ENCODE measurements at places on chromosomes 2 and 18. TPM values are rescaled to one million over a fixed set of nuclear protein-coding genes. Genes with fewer than 3 reads are reported as not detected.

GRCh38 chr2:126657148-126657635 is 1.2 kb downstream of the GYPC start:
- no peaks in the 10 kb centered on the region for H3K27me3 ChIP-seq
- DNase-seq, result peak; percentile 74
- H3K36me3 ChIP-seq, result peaks cover 40% of the 10 kb centered on the region
- H3K27ac ChIP-seq, result peak overlapping the region; percentile 99

DNA sequence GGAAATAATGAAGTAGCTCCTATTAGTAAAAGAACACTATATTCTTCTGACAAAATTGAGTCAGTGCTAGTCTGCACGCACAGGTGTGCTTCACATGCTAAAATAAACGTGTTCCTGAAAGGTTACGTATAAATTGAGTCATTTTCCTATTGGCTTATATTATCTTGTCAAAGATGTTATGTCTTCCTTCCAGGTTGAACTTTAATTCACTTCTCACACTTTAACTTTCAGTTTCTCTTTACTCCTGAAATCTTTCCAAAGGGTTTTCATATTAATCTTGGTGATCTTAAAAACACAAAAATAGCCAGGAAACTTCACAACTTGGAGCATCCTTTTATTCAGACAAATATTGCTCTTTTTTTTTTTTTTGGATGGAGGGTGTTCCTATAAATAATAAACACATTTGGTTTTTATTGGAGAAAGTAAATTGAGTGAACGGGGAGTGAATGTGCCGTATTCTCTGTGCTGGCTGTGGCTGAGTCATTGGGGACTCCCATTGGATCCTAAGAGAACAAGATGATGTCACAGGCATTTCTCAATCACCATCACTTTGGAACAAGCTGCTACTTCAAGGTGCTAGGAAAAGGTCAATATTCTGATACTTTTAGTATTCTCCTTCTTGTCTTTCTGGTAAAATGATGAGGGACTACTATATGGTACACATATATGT is 150.2 kb upstream of the SPATS2L start:
- no peaks in the 10 kb centered on the region for H3K36me3 ChIP-seq
- peaks cover 4% of the 10 kb centered on the region for H3K27me3 ChIP-seq
- H3K4me1 ChIP-seq, result no peaks in the 10 kb centered on the region

DNA sequence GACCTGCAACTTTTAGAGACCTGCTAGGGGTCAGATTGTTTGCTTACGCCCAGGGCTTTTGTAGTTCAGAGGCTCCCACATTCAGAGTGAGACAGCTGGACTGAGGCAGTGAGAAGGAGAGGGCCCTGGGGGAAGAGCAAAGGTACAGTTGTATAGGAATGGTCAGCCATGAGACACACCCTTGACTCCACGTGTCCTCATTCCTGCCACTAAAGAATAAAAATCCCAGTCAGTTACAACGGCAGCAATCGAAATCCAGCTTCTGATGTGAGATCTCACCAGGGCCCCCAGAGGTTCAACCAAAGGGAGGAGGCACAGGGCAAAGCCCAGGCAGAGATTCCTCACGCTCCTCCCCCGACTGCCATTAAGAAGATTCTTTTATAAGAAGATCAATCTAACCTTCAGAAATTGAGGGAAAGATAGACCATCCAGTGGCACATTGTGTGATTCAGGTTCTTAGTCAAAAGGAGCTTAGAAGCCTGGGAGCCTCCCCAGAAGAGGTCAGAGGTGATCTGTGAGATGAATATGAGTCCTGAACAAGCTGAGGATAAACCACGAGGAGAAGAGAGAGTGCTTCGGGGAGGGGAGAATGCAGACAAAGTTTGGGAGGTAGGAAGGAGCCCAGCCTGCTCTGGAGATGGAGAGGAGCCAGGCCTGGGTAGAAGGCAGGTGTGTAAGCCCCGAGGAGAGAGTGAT is 317.0 kb downstream of the CYP26B1 start:
- H3K27me3 ChIP-seq, result no peaks in the 10 kb centered on the region
- no peak overlapping the region for H3K4me3 ChIP-seq
- H3K4me1 ChIP-seq, result no peaks in the 10 kb centered on the region

DNA sequence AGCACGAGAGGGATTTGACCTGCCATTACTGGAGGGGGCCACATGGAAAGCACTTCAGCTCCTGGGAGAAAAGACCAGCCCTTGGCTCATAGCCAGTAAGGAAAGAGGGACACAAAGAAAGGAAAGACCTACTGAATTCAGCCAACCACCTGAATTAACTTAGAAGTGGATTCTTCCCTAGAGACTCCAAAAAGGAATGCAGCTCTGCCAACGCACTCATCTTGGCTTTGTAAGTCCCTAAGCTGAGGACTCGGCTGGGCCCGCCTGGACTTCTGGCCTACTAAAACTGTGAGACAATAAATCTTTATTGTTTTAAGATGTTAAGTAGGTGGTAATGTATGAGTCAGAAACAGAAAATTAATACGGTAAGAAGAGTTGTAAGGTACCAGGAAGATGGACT is 11.5 kb downstream of the ATF2 start:
- H3K36me3 ChIP-seq, result peaks cover 13% of the 10 kb centered on the region
- no peak overlapping the region for H3K27ac ChIP-seq
- H3K4me1 ChIP-seq, result peaks cover 43% of the 10 kb centered on the region

DNA sequence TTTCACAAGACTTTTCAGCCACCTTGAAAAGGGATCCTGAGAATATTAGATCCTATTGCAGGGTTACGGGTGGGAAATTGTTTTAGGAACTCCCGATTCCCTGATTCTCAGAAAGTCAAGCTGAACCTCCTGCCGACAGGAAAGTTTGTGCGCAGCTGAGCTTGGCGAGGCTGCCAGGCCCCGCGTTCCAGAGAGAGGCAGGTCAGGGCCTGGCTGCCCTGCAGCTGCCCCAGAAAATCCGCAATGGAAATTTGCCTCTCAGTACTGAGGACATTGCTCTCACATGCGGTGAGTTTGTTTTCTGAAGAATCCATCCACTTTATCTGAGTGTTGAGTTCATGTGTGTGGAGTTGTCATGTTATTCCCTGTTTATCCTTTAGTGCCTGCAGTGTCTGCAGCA is 144.2 kb downstream of the RTP5 start:
- H3K27me3 ChIP-seq, result no peaks in the 10 kb centered on the region
- no peak overlapping the region for H3K27ac ChIP-seq
- no peak overlapping the region for H3K4me3 ChIP-seq
- H3K36me3 ChIP-seq, result no peaks in the 10 kb centered on the region

GRCh38 chr2:191302459-191303139 is 57.4 kb downstream of the MYO1B start:
- H3K4me1 ChIP-seq, result no peaks in the 10 kb centered on the region
- H3K36me3 ChIP-seq, result no peaks in the 10 kb centered on the region
- H3K27me3 ChIP-seq, result no peaks in the 10 kb centered on the region
- no peak overlapping the region for H3K4me3 ChIP-seq

DNA sequence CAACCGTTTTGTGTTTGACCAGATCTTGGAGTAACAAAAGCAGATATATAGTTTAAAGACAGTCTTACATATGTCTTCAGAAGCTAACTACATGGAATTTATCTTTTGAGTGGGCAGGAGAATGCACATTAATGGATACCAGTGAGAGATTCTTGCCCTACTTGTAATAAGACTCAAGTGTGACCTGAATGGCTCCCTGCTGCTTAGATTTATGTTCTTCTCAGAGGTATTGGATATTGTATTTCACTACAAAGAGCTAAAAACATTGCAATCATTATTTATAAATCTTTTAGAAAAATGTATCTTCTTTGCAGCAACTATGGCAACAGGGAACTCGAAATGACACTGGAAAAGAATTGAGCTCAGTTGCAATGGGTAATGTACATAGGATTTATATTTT is 227.7 kb downstream of the LRRTM4 start:
- H3K27me3 ChIP-seq, result no peaks in the 10 kb centered on the region
- H3K36me3 ChIP-seq, result no peaks in the 10 kb centered on the region
- no peaks in the 10 kb centered on the region for H3K4me1 ChIP-seq
- no peak overlapping the region for H3K27ac ChIP-seq

GRCh38 chr2:22290302-22290701 is 1094.7 kb upstream of the KLHL29 start:
- no peaks in the 10 kb centered on the region for H3K4me1 ChIP-seq
- no peaks in the 10 kb centered on the region for H3K36me3 ChIP-seq
- H3K27ac ChIP-seq, result no peak overlapping the region
- H3K4me3 ChIP-seq, result no peak overlapping the region
- DNase-seq, result no peak
- no peaks in the 10 kb centered on the region for H3K27me3 ChIP-seq

- H3K27ac ChIP-seq, result no peak overlapping the region
- H3K4me3 ChIP-seq, result no peak overlapping the region
- no peaks in the 10 kb centered on the region for H3K4me1 ChIP-seq
- H3K27me3 ChIP-seq, result no peaks in the 10 kb centered on the region
- no peaks in the 10 kb centered on the region for H3K36me3 ChIP-seq
Measured at GRCh38 chr18:78895207-78896001, 84.2 kb upstream of the SALL3 start.

GRCh38 chr2:169118060-169118459 is 48.7 kb downstream of the DHRS9 start:
- peaks cover 8% of the 10 kb centered on the region for H3K27me3 ChIP-seq
- H3K27ac ChIP-seq, result no peak overlapping the region
- DNase-seq, result no peak

- no peak overlapping the region for H3K27ac ChIP-seq
- H3K36me3 ChIP-seq, result no peaks in the 10 kb centered on the region
- no peaks in the 10 kb centered on the region for H3K4me1 ChIP-seq
- no peak for DNase-seq
- no peak overlapping the region for H3K4me3 ChIP-seq
- peaks cover 7% of the 10 kb centered on the region for H3K27me3 ChIP-seq
Measured at GRCh38 chr2:226233388-226233787, 566.2 kb downstream of the IRS1 start.

GRCh38 chr2:155412598-155412997 is 714.1 kb downstream of the KCNJ3 start:
- H3K36me3 ChIP-seq, result no peaks in the 10 kb centered on the region
- H3K27ac ChIP-seq, result no peak overlapping the region
- no peaks in the 10 kb centered on the region for H3K4me1 ChIP-seq
- no peaks in the 10 kb centered on the region for H3K27me3 ChIP-seq
- no peak for DNase-seq
- no peak overlapping the region for H3K4me3 ChIP-seq

GRCh38 chr18:13564579-13564978 is 161.8 kb downstream of the FAM210A start:
- H3K4me1 ChIP-seq, result peaks cover 81% of the 10 kb centered on the region
- no peak overlapping the region for H3K4me3 ChIP-seq
- peak overlapping the region; percentile 9 for H3K27ac ChIP-seq
- peaks cover 5% of the 10 kb centered on the region for H3K36me3 ChIP-seq
- no peak for DNase-seq

DNA sequence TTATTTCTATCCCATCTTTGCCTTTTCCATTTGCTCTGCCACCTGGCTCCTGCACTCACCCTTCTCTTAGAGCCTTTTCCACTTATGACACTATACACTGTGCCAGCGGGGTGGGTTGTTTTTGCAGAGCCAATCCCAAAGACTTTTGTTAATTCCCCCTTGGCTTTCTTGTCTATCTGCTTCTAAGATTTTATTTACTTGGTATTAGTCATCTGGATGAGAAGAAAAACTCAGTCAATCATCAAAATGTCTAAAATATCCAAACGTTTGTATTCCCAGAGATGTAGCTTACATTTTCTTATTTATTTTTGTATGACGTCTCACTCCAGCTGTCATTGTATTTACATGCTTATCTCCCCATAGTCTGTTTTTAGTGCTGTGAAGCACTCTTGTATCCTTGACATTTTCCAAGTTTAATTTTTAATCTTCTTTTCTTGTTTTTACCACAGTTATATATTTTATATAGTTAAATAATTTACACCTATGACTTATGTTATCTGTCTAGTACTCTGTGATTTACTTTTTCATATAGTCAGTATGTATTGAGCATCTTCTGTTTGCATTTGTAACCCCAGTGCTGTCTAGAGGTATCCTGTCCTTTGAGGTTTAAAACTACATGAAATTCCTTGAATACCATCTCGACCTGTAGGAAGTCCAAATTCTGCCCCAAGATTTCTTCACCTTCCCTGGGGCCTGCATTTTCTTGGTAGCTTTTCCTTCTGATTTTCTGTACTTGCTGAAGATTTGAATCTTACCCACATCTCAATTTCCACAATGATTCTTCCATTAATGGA is 55.1 kb downstream of the COL4A3 start:
- DNase-seq, result no peak
- H3K27me3 ChIP-seq, result no peaks in the 10 kb centered on the region
- H3K4me3 ChIP-seq, result no peak overlapping the region
- no peaks in the 10 kb centered on the region for H3K36me3 ChIP-seq
- H3K4me1 ChIP-seq, result no peaks in the 10 kb centered on the region

DNA sequence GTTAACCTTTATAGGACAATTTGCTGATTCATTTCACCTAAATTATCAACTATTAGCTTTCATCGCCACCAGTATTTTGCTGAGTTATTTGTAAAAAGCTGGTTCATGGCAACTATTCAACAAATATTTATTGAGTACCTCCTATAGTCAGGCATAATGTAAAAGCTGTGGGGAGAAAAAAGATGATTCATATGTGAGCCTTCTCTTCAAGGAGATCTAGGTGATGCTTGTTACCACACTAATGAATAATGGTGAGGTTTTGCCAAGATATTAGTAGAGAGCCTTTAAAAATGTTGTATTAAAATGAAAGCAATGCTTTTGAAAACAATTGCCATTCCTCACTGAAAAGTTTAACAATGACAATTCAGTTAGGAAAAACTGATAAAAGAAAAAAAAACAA is 187.8 kb downstream of the ANKRD44 start:
- no peak for DNase-seq
- H3K27me3 ChIP-seq, result no peaks in the 10 kb centered on the region
- H3K36me3 ChIP-seq, result peaks cover 66% of the 10 kb centered on the region

DNA sequence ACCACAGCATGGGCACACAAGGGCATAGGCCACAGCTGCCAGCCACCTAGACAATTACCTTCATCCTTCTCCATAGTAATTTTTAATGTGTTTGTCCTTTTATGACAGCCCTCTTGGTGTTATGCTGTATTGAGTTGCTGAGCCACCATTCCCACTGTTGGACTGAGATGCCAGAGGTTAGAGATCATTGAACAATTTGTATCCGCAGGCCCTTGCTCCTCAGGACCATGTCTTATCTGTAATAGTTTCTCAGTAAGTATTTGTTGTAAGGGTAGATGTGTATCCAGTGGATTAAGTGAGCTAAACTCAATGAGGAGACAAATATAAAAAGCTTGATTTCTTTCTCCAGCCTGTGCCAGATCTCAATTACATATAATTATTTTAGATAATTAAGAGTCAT is 832.8 kb upstream of the ID2 start:
- H3K36me3 ChIP-seq, result no peaks in the 10 kb centered on the region
- H3K4me1 ChIP-seq, result peaks cover 33% of the 10 kb centered on the region
- DNase-seq, result no peak
- H3K27ac ChIP-seq, result peak overlapping the region; percentile 87
- H3K27me3 ChIP-seq, result peaks cover 3% of the 10 kb centered on the region

Gene RAB27B
- 0.53 TPM for total RNA-seq

Gene SMYD1
- not detected for total RNA-seq

Gene SULT1C4
- total RNA-seq, result not detected

Gene ASNSD1
- total RNA-seq, result 50.9 TPM

Gene SLC9A2
- 0.07 TPM for total RNA-seq

Gene REEP1
- 0.30 TPM for total RNA-seq

Gene GREB1L
- not detected for total RNA-seq
